H1 (cell line): ENCODE measurements at places on chromosomes 2 and 18.

GRCh38 chr2:141957321-141957720, 173.5 kb downstream of the LRP1B start:
- no peak overlapping the region for H3K4me3 ChIP-seq
- H3K27ac ChIP-seq = no peak overlapping the region
- no peaks in the 10 kb centered on the region for H3K4me1 ChIP-seq
- no peaks in the 10 kb centered on the region for H3K27me3 ChIP-seq
- H3K36me3 ChIP-seq = no peaks in the 10 kb centered on the region

DNA sequence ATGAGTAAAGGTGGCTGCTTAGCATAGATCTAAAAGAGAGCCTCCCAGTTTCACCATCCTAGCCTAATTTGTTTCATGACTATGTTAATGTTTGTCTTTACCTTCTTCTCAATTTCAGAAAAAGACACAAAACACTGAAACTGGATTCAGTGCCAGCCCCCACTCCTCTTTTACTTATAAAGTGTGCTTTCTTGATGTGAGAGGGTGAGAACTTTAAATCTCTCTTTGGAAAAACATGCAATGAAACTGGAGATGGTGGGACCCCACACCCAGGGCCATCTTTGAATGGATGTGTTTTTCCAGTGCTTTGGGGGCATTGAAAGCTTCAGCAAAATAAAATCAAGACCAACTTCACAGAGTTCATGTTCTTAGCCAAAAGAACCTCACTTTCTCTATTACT, 185.9 kb downstream of the CYRIA start:
- H3K27me3 ChIP-seq = no peaks in the 10 kb centered on the region
- no peaks in the 10 kb centered on the region for H3K4me1 ChIP-seq
- no peak for DNase-seq
- H3K4me3 ChIP-seq = no peak overlapping the region
- no peak overlapping the region for H3K27ac ChIP-seq

- DNase-seq = no peak
- H3K36me3 ChIP-seq = no peaks in the 10 kb centered on the region
- H3K27ac ChIP-seq = no peak overlapping the region
- H3K4me1 ChIP-seq = no peaks in the 10 kb centered on the region
Measured at GRCh38 chr2:129233751-129234406, 745.6 kb upstream of the RAB6C start.

DNA sequence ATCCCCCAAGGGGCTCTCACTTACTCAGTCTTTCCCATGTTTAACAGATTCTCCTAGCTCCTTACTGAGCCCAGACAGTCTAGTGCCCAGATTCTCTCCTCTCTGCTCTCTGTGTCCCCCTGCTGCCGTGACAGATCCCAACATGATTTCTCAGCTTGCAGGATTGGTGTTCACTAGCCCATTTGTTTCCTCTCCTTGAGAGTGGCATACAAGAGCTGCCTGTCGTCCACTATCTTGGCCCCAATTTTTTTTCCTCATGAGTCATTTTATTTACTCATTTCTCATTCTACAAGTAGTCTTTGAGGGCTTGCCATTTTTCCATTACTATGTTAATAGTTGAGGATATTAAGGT, 199.9 kb upstream of the FN1 start:
- H3K27me3 ChIP-seq = no peaks in the 10 kb centered on the region
- no peak overlapping the region for H3K4me3 ChIP-seq

GRCh38 chr2:231530099-231531011, at the start of gene NMUR1:
TSS of gene NMUR1 (minus strand) at chr2:231530445. CDS start at chr2:231530361, 84 bp downstream.
- DNase-seq = no peak
- H3K27ac ChIP-seq = no peak within 1 kb of the TSS
- H3K27me3 ChIP-seq = peaks cover 1% of the 10 kb centered on the region
- H3K4me1 ChIP-seq = 0 out of 2 replicates have a peak, but pooled peaks cover 7% of the 10 kb centered on the region

- no peak overlapping the region for H3K4me3 ChIP-seq
- H3K27me3 ChIP-seq = peaks cover 6% of the 10 kb centered on the region; the same call in 1 of the 2 replicates
- H3K27ac ChIP-seq = no peak overlapping the region
- peaks cover 24% of the 10 kb centered on the region for H3K4me1 ChIP-seq
Measured at GRCh38 chr2:26559556-26559955, 81.6 kb downstream of the CIB4 start.

DNA sequence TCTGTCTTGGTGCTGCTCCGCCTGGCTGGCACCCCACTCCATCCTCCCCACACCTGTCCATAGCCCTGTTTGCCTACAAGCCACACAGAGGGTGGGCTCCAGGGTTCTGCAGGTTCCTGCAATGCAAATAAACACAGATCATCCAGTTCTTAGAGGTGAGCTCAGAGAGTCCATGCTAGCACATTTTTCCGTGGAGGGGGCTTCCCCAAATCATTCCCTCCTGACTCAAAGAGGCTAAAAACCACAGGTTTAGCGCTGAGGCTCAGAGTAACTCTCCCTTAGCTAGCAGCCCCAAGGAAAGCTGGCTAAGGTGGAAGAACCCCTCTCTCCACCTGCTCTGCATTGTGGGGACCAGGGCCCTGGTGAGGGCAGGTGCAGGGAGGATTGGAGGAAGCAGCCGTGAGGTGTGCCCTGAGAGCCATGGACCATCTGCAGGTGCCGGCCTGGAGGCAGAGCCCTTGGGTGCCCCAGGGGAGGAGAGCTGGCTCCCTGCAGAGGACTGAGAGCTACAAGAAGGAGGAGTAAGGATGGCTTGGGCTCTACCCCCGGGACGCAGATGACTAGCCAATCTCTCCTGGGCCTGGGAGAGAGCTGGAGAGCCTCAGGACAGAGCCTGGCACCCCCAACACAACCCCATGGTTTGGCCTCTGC, 23.8 kb upstream of the TEX44 start:
- no peak overlapping the region for H3K4me3 ChIP-seq
- peaks cover 19% of the 10 kb centered on the region for H3K4me1 ChIP-seq
- no peak for DNase-seq
- H3K36me3 ChIP-seq = no peaks in the 10 kb centered on the region
- H3K27me3 ChIP-seq = no peaks in the 10 kb centered on the region
- H3K27ac ChIP-seq = no peak overlapping the region
